NCI-H1048 (cell line): ENCODE measurements at places on chromosomes 6 and 20.
A peak's percentile ranks its signal among the peaks of the same experiment; 100 is the strongest.

GRCh38 chr6:3244003-3244831 is 14.5 kb upstream of the PSMG4 start:
- no peak for DNase-seq

- DNase-seq: no peak
These were observed 388.2 kb downstream of the CDH4 start for GRCh38 chr20:61640131-61640870.

DNA sequence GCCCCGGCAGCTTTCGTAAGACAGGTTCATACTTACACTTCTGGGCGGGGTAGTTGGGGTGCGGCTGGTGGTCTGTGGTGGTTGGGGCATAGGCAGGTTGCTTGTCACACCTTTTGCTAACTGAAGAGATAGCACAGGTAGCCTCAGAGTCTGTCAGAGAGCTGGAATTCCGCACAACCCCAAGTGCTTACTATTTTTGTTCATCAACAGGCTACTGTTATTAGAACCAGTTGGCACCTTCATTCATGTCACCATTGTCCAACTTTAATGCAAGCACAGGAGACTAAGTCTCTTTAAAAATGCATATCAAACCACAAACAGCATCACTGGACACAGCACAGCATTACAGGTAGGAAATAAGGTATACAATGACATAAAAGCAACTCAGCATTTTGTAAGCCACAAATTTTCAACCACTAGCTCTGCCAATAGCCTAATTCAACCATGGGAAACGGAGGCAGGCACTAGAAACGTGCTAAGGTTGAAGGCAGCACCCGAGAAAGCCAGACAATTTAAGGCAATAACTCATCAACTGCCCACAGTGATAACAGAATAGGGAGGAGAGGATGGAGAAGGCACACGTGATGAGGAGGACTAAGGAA is 143.8 kb downstream of the ZMYND8 start:
- DNase-seq: no peak

- DNase-seq: peak; percentile 24
These were observed 37.0 kb downstream of the RNF217 start for GRCh38 chr6:124999105-124999764.

DNA sequence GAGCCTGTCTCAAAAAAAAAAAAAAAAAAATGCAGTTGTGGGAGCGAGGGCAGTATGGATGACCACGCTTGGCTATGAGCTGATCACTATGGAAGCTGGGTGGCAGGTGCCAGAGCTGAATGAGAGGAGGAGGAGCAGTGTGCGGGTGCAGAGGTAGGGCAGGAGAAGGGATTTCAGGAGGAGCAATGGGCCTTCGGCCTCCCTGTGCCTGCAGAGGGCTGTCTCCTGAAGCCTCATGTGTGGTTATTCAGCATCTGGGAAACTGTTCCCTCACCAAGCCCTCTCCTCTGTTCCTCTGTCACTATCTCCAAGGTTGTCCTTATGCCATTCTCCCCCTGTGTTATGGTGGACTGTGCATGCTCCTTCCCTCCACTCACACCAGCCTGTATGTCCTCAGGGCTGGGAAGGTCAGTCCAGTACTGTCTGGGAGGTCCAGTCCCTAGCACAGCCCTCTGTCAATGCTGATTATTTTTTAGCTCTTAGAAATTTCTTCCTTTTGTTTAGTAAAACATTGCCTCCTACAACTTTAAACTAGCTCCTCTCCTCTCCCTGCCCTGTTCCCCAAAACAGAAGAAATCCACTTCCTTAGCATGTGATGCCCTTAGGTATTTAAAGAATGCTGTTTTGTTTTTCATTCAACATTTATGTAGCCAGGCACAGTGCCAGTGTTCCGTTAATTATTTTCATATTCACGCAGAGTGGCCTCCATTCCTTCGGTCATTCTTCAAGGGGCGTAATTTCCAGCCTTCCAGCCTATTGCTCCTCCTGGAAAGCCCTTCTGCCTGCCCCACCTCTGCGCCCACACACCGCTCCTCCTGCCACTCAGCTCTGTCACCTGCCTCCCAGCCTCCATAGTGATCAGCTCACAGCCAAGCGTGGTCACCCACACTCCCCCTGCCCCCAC is 48.9 kb downstream of the CNBD2 start:
- no peak for DNase-seq

DNA sequence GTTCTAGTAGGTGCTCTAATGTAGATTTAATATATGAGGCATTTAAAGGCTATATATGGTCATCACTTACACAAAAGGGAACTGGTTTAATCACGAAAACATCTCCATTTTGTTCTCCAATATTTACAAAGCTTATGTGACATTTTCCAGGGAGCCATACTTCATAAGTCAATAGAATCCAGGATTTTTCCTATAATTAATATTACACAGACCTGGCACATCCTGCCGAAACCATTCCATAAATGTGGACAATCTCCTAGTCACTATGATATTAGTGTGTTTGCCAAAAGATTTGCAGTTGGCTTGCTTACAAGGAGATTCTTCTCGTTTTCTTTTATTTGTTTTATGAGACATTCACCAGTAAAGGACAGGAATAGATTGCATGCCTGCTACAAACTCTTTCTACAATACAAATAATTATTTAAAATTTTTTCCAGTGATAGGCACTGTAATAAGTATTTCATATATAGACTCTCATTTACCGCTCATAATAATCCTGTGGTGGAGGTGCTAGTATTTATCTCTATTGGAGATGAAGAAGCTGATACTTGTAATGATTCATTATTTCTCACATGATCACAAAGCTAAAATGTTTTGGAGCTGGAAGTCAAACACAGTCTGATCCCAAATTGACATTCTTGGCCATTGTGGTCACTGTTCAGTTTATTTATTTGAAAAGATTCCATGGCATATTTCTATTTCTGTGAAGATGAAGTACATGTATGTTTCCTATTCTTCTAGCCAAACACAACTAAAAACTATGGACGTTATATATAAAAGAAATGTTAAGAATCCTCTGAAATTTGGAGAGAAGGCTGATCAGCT is 597.0 kb downstream of the HTR1B start:
- no peak for DNase-seq

DNA sequence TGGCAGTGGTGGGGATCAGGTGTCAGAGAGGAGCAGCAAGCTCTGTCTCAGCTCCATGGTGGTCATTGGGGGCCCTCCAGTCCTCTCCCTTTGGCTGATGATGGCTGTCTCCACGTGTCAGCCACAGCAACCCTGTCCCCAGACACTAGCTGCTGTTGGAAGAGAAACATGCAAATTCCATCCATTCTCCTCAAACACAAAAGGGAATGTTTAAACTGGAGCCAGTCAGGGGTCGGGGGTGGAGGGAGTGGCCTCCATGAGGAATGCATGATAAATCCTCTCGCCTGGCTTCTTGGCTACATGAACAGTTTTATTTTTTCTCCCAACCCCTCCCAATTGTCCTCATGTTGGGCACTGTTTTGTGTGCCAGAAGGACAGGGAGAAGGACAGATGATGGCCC is 86.4 kb downstream of the EDN3 start:
- no peak for DNase-seq

- no peak for DNase-seq
These were observed 16.9 kb upstream of the MLIP start for GRCh38 chr6:54094293-54094692.

DNA sequence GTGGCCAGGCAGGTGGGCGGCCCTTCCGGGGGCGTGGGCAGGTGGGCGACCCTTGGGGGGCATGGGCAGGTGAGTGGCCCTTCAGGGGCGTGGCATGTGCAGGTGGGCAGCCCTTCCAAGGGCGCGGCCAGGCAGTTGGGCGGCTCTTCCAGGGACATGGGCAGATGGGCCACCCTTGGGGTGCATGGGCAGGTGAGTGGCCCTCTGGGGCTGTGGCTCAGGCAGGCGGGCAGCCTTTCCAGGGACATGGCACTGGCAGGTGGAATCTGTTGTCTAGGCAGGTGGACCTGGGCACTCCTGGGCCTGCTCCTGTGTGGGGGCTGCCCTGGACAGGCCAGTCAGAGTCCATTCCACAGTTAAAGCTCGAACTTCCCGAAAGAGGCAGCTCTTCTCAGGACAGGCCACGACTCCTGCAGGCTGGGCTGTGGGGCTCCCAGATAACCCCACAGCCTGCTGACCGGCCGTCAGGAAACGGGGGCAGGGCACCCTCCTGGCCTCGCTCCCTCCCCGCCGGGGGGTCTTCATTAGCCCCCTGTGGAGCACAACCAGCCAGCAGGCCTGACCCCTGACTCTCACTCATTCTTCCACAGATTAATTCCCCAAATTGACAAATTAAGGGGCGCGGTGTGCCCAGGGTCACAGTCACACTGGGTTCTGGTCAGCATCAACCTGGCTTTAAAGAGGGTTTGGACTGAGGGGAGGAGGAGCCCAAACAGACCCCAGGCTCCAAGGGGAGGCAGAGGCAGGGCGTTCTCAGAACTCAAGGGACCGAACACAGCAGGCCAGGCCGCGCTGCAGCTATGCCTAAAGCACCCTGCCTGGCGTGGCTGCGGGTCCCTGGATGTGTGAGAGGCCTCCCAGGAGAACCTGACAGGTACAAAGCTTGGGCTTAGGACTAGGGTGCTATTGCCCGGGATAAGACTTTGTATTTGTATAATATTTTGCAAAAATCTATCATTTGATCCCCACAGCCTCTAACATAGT is 130.0 kb downstream of the DLL1 start:
- no peak for DNase-seq

DNA sequence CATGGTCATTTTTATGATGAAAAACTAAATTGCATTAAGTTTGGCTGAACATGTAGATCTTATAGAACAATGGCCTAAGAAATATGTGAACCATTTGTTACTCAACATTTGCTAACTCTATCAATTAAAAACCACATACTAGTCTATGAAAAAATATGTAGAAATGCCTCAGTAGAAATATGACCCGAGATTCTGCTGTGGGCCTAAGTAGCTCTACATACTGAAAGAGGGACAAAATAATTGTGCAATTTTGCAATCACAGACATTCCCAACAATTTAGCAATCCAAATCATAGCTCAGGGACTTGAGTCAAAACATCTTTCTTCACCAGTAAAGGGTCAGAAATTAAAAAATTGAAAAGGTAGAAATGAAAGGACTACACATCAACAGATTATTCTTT is 619.0 kb downstream of the FRK start:
- no peak for DNase-seq

GRCh38 chr6:91669154-91669870 is 1082.4 kb upstream of the MAP3K7 start:
- no peak for DNase-seq

- DNase-seq: no peak
These were observed 37.0 kb upstream of the PKHD1 start for GRCh38 chr6:52124126-52125121.

- no peak for DNase-seq
These were observed 3.0 kb upstream of the KIF16B start for GRCh38 chr20:16576219-16576618.

DNA sequence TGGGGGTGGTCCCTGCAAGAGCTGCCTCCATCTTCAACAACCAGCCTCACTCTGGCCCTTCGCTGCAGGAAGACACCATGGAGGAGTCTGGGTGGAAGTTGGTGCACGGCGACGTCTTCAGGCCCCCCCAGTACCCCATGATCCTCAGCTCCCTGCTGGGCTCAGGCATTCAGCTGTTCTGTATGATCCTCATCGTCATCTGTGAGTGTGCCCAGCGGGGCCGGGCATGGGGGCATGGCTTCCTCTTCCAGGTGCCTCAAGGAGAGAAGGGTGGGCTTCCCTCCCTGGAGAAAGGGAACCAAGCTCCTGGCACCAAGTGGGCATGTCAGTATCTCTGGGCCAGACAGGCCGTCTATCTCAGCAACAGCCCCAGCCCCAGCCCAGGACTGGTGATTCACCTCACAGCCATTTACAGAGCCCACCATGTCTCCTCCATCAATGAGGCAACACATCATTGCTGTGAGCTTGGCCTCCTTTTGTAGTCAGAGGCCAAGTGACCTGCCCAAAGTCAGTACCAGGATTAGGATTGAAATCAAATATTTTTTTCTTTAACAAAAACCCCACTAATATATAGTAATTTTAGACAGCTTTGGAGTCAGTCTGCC is 40.2 kb downstream of the TM9SF4 start:
- DNase-seq: no peak

DNA sequence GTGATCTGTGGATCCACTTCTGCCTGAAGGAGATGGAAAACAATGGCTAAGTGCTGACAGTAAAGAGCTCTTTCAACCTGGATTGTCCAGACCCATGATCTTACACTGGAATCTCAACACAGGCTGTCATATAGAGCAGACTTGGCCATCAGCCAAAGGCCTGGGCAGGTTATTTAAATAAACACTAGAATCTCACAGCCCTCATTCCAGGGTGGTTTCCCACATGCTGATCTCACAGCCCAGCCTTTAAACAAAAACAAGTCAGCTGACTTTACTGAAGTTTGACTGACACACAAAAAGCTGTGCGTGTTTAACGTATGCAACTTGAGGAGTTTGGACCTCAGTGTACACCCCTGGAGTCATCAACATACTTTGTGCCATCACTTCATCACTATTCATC is 28.4 kb downstream of the SYNDIG1 start:
- DNase-seq: no peak

- no peak for DNase-seq
These were observed 11.5 kb downstream of the BANF2 start for GRCh38 chr20:17711267-17711627.

DNA sequence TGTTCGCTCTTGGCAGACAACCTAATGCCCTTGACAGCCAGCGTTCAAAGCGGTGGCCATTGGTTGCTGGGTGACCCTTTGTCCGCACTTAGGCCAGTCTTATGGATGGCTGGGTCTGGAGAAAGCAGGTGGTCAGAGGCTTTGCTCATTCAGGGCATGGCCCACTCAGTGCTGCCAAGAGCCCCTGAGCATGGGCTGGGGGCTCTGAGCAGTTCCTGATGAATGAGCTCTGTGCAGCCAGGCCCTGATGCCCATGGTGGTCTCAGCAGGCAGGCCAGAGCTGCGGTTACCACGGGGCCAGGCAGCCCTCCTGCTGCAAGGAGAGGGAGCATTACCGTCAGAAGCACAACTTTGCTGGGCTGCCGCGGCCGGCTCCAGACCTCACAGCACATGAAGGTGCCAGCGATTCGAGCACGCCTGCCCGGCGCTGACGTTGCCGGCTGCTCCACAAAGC is 36.3 kb downstream of the CDH4 start:
- no peak for DNase-seq

DNA sequence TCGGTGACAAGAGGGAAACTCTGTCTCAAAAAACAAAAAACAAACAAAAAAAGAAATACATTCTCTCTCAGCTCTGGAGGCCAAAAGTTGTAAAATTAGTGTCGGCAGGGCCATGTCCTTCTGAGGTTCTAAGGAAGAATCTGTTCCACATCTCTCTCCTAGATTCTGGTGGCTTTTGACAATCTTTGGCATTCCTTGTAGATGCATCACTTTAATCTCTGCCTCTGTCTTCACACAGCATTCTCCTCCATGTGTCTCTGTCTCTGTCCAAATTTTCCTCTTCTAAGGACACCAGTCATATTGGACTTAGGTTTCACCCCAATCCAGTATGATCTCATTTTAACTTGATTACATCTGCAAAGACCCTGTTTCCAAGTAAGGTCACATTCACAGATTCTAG is 9.1 kb downstream of the PPP2R5D start:
- no peak for DNase-seq

DNA sequence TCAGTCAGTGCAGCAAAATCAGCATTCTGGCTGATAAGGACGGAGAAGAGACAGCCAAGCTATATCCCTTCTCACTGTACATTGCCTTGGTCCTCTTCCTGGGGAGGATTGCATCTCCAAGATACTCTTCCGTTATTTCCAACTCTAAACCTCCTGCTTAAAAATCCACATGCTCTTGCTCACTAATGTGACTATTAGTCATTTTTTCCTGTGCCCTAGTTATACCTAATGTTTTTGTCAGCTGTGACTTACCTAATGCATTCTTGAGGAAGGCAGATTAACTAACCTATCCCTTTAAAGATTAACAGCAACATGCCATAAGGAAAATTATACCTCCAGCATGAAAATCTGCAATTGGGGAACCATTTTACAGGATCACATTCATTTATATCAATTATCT is 317.6 kb downstream of the BTBD9 start:
- no peak for DNase-seq
